ENCODE measurements at places on chromosomes 13 and 19.

DNA sequence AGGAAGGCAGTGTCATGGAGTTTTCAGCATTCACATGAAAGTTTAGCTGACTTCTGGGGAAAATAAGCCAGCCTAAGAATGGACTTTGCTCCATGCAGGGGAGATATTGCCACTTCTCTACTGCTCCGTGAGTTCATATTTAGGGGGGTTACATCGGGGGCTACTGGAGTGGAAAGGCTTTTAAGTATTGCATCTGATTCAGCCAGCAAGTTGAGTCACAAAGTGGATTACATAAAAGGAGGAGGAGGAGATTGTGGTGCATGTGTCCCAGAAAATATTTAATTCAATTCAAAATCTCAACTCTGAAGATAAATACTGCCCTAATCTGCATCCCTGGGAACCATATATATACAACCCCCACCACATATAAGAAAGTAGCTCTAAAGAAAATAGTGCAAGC, 617.2 kb downstream of the DCT start:
- no peak for DNase-seq

DNA sequence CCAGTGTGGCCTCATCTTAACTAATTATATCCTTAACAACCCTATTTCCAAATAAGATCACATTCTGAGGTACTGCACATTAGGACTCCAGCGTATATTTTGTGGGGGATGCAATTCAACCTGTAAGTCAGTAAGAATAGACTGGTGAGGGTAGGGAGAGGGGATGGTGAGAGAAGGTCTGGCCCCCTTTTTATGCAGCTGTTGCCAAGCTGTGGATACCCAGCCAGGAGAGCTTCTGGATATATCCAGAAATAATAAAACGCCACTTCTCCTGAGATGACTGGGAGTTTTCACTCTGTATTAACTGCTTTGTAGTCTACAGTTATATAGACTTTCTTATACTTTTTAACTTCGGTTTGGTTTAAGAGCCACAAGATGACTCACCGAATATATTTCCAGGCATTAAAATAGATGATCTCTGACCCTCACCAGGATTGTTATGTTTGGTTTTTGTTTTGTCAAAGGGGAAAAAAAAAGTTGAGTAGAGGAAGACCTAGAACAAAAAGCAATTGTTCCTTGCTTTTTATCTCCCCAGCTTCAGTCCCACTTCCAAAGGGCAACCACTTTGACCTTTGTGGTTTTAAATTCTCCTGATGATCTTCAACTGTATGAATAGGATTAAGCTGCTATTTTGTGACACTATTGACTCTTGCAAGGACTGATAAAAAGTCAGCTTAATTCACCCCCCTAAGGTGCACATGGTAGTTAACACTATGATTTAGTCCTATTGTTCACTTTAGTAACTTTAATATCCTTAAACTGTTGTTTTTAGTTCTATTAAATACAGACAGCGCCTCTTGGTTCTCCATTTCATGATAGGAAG, 3.1 kb upstream of the NEK3 start:
- DNase-seq: no peak

- no peak for DNase-seq
Observed at GRCh38 chr19:33098055-33098534, 17.1 kb downstream of the GPATCH1 start.

DNA sequence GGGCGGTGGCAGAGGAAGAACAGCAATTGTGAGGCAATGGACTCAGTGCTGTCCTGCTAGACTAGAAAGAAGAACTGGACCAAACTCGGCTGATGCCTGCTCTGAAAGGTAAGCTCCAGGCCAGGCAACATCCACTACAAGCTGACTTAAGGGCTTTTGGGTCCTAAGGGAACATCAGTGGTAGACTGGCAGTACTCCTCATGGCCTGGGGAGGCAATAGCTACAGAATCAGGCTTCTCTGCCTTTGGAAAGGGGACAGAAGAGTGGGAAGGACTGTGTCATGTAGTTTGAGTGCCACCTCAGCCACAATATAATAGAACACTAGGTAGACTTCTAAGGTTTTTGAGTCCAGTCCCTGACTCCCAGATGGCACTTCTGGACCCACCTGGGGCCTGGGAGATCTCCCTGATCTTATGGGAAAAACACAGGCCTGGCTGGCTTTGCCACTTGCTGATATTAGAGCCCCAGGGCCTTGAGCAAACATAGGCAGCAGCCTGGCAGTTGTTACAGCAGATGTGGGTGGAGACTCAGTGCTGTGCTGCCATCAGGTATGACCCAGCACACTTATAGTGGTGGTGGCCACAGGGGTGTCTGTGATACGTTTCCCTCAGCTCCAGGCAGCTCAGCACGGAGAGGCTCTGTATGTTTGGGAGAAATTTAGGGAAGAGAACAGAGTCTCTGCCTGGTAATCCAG, 9.2 kb upstream of the CLC start:
- DNase-seq: no peak

GRCh38 chr19:46670813-46671212, 9.8 kb upstream of the DACT3 start:
- DNase-seq: no peak

DNA sequence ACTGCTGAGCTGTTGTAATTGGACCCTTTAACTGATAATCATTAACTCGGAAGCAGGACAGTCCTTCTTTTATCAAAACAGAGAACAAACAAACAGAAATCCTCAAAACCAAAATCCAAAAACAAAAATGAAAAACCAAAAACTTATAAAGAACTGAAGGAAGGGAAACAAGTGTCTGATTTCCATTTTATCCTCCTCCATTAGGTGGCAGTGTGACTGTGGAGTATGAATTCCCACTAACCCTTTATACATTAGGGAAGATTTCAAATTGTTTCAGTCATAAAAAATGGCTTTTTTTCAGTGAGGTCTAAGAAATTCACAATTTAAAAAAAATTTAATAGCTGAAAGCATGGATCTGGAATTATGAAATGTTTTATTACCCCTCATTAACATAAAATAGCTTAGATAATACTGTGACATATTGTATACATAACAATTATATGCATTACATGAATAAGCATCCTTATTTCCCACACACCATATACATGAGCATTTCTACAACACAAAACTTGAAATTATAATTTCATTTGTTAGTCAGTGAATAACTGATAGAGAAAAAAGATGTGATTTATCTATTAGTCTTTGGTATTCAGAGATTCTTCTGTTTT, 1074.3 kb upstream of the PCDH9 start:
- no peak for DNase-seq

- no peak for DNase-seq
Observed at GRCh38 chr13:71712988-71713653, 153.9 kb downstream of the DACH1 start.

GRCh38 chr13:42544246-42544926, 29.6 kb upstream of the TNFSF11 start:
- DNase-seq: no peak

DNA sequence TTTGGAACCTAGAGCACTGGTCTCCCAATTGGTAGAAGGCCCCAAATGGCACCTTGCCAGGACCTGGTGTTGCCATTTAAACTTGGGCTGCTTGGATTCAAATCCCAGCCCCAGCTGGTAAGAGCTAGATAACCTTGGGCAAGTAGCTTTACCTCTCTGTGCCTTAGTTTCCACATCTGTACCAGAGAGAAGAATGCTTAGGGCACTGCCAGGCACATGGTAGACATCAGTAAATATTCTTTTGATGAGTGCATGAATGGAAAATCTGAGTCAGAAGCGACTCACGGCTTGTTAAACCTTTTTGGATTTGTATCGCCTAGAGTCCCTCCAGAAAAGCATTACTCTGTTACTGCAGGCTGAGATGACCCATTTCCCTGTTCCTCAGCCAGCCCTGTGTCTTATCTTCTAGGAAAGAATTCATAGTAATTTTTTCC, 90.9 kb downstream of the SIPA1L3 start:
- peak; percentile 72 for DNase-seq

- DNase-seq: peak; percentile 17
Observed at GRCh38 chr13:112702986-112703379, 13.1 kb downstream of the ATP11A start.

- DNase-seq: no peak
Observed at GRCh38 chr19:1675633-1676350, 23.4 kb upstream of the TCF3 start.

- DNase-seq: no peak
Observed at GRCh38 chr19:28184997-28185396, 1028.0 kb downstream of the UQCRFS1 start.

DNA sequence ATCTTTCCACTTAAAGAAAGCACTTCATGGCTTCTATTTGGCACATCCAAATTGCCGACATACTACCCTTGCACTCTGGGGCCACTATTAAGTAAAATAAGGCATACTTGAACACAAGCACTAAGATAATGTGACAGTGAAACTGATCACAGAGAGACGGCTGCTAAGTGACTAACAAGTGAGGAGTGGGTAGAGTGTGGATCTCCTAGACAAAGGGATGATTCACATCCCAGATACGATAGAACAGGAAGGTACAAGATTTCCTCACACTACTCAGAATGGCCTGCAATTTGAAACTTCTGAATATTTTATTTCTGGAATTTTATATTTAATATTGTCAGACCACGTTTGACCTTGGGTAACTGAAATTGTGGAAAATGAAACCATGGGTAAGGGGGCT, 1721.8 kb upstream of the SPRY2 start:
- no peak for DNase-seq

DNA sequence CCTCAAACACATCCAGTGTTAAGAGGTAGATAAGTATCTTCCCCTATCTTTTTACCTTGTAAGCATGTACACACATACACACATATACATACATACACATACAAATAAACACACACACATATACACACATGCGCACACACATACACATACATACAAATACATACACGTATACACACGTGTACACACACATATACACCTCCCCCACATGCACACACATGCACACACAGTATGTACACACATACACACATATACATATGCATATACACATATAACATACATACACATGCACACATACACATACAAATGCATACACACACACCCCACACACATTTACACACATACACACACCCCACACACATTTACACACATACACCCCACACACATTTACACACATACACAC, 24.1 kb downstream of the ADGRE1 start:
- DNase-seq: no peak

- no peak for DNase-seq
Observed at GRCh38 chr19:42245231-42245630, 2.8 kb upstream of the GSK3A start.

DNA sequence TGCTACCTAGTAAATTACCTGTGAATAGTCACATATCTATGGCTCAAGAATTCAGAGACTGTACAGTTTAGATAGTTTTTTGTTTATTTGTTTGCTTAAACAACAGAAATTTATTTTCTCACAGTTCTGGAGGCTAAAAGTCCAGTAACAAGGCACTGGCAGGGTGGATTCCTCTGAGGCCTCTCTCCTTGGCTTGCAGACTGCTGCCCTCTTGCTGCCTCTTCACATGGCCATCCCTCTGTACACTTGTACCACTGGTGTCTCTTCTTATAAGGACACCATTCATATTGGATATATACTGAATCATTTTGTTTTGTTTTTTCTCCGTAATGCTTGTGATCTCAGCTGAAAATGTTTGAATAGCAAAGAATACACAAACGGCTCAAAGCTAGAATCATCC, 56.4 kb upstream of the MIR17HG start:
- DNase-seq: no peak

DNA sequence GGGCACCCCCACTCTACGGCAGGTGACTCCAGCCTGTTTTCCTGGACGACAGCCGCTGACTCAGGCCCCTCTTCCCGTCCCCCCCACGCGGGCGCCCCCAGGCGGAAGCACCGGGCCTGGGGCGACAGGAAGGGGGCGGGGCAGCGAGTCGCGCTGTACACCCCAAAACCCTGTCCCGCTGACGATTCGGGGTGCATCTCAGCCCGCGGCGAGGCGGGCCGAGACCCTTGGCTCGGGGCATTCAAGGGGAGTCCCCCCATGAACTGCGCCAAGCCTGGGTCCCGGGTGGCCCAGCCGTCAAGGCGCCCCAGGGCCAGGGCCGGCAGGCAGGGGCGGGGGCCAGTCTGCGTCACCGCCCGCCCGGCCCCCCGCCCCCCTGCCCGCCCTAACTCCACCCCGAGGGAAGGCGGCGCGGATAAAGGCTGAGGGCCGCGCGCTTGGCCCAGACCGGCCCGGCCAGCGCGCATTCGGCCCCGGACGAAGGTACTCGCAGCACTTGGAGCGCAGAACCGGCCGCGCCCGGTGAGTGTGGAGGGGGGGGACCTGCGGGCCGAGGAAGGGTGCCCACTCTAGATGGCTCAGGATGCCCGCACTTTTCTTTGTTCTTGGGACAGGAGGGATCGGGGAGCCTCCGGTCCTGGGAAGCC, at the start of gene MIDN:
Gene MIDN (plus strand): TSS at position 445 of the 647 bp plus-strand sequence. CDS start 1,714 bp downstream, outside the sequence.
- DNase-seq: no peak

DNA sequence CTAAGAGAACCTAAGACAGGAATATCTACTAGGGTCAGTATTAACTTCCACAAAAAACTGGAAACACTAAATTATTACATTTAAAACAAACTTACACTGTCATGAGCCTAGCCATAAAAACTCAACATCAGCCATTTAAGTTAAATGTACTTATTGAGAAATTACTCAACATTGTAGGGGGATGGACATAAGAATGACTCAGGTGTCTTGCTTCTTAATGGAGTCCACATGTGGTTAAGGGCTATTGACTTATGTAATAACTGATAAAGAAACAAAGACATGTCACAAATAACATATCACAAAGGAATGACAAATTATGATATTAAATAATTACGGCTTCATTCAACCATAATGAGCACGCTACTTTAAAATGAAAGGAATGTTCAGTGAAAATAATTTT, 36.2 kb downstream of the CLDN10 start:
- no peak for DNase-seq

GRCh38 chr13:95608640-95609323, 35.7 kb downstream of the DZIP1 start:
- DNase-seq: no peak

DNA sequence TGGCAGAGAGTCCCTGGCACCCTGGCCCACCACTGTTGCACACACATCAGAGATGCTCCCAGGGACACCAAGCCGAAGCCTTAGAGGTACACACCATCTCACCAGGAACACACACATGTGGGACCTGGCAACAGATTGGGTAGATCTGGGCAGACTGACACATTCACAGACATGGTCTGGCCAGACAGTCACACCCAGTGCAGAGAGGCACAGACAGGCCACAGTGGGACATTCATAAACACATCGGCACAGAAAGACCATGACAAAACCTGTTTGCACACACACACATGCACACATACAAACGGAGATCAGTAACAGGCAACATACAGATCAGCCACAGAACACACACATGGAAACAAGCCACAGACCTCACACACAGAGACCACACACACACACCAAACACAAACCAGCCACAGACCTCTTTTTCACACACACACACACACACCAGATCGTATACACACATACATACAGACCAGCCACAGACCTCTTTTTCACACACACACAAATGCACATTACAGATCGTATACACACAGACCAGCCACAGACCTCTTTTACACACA, 6.3 kb upstream of the JUNB start:
- DNase-seq: no peak

GRCh38 chr19:49890349-49891311, 6.1 kb downstream of the IL4I1 start:
- no peak for DNase-seq

GRCh38 chr19:5627395-5627904, 4.6 kb downstream of the SAFB start:
- no peak for DNase-seq

GRCh38 chr19:52494518-52494917, 33.0 kb upstream of the ZNF808 start:
- DNase-seq: no peak

GRCh38 chr13:73870970-73871935, 263.0 kb downstream of the KLF12 start:
- DNase-seq: no peak

GRCh38 chr13:110771194-110771593, 57.7 kb downstream of the ING1 start:
- DNase-seq: no peak

- no peak for DNase-seq
Observed at GRCh38 chr13:25581351-25581750, 209.6 kb downstream of the ATP8A2 start.
